ENCODE measurements at places on chromosomes 2 and 18.

DNA sequence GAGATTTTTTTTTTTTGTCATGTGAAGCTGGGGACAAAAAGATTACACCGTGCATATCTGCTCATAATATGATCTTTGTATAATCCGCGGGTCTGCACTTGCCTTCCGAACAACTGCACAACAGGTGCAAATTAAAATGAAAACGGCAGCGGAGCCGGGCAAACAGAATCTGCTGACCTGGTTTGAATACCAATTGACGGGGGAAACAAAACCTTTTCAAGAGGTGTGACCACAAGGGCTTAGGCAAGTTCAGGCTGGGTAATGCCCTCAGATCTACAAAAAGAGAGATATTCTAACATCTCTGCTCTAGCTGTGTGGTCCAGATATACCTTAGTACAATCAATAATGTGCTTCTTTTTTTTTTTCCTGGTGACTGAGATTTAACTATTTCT lies 88.5 kb downstream of the ZEB2 start:
- no peak for DNase-seq

DNA sequence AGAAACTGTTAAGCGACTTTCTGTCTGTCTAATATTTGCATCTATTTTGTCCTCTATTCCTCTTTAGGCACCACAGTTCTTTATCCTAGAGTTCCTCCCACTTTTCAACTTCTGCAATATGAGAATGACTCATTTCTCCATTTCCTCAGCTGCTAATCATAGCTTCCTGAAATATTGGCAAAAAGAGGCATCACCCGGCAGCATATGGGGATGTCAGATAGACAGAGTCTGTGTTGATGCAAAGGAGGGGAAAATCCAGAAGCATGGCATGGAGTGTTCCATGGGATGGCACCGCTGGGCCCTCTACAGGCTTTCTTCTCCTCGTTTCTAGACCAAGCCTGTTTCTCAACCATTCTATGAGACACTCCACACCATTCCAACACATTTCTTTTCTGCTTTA lies 93.4 kb downstream of the DOCK10 start:
- no peak for DNase-seq

DNA sequence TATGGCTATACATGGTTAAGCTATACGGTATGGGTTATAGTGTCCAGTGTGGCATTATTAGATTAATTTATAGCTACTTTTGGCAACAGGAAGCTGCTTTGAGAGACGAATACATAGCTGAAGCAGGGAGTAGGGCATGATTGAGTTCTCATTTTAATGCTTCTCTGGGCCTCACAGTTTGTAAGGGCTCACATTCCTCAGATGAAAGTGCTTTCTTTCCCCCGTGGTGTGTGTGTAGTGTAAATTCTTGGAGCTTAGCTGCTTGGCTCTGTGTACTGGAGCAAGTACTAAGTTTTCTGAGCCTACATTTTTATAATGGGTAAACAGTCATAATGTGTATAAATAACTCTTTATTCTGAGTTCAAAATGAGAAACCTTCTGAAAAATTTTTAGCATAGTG lies 173.7 kb downstream of the PTPRM start:
- no peak for DNase-seq

DNA sequence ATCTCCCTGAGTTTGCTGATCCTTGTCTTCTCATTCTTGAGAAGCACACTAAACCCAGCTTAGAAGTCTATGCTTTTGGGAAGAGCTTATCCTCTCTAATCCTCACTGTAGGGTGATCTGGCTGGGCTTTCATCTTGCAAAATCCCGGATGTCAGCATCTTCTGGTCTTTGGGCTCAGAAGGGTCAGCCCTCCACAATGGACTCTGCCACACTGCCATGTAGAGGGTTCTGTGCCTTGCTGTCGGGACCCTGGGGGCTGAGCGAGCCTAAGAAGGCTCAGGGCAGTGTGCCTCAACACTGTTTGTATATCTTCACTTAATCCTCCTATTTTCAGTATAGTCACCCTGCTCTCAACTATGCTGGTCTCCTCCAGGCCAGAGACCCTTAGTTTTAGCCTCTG lies 102.3 kb downstream of the TGIF1 start:
- no peak for DNase-seq

DNA sequence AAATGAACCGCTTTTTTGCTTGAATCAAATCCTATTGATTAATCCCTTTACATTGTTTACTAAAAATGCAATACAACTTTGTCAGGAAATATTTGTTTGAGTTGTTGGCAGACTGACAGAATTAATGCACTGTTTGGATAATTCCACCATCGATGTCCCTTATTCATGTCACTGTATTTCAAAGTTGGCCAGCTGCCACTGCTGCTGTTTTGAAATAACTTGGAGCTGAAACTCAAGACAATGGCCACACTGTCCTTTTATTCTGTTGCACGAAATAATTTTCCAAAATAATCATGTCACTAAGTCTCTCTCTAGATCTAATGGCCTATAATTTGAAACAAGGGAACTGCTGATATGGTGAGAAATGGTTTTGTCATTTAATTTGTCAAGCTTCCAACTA lies 55.2 kb upstream of the PAX3 start:
- DNase-seq: no peak

DNA sequence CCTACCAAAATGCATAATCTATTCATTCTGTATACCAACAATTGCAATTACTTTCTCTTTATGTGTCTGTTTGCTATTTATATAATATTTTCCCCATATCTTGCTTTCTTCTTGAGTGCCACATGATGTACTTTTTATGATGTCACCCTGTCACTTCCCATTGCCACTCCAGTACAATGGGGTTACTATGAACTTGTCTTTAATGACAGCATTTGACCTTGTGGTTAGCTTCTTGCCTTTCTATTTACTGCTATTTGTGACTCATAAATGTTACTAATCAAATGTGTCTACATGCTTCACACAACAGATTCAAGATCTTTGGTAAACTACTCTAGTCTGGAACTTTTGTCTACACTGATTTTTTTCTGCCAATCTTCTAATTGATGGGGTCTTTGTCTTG lies 486.3 kb downstream of the NR4A2 start:
- no peak for DNase-seq

- no peak for DNase-seq
Observed at GRCh38 chr2:134739236-134739878, 20.6 kb upstream of the TMEM163 start.

- DNase-seq: no peak
Observed at GRCh38 chr2:10885094-10885860, 26.5 kb upstream of the KCNF1 start.

DNA sequence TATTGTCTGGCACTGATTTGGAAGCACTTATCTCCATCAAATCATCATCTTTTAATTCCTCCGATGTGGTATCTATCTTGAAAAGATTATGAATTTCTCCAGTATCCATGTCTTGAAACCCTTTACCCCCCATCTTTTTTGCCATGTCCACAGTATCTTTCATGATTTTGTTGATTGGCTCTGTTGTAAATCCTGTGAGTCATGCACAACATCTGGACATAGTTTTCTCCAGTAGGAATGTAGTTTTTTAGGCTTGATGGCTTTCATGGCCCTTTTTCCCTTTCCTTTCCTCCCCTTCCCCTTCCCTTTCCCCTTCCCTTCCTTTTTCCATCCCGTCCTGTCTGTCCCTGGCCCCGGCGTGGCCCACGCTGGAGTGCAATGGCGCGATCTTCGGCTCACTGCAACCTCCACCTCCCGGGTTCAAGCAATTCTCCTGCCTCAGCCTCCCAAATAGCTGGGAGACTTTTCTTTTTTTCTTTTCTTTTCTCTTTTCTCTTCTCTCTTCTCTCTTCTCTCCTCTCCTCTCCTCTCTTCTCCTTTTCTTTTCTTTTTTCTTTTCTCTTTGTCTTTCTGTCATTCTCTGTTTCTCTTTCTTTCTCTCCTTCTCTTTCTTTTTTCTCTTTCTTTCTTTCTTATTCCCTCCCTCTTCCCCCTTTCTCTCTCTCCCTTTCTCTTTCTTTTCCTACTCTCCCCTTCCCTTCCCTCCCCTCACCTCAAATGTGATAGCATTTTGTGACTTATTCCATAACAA lies 18.4 kb upstream of the ZNF638 start:
- no peak for DNase-seq

Data from esophagus squamous epithelium (tissue), 5 donors.